GM10248 (cell line): ENCODE measurements at places on chromosomes 2 and 18.

- DNase-seq: no peak
Measured at GRCh38 chr2:120504936-120505705, 159.2 kb downstream of the INHBB start.

GRCh38 chr2:118576109-118576855 lies 271.2 kb downstream of the EN1 start:
- DNase-seq: no peak

- DNase-seq: no peak
Measured at GRCh38 chr2:215363039-215363438, 51.2 kb downstream of the ATIC start.

- DNase-seq: no peak
Measured at GRCh38 chr2:98480598-98480997, 35.9 kb downstream of the INPP4A start.

- peak; percentile 78 for DNase-seq
Measured at GRCh38 chr2:84939426-84940087, 31.4 kb upstream of the KCMF1 start.

GRCh38 chr2:85111819-85112281 lies 21.3 kb upstream of the TCF7L1 start:
- no peak for DNase-seq

GRCh38 chr2:46010925-46011490 lies 286.2 kb upstream of the EPAS1 start:
- DNase-seq: peak; percentile 59
